Stimulated activated CD8-positive, alpha-beta memory T cell treated with anti-CD3 and anti-CD28 coated beads, Interleukin-15, amount 100 ng/mL, for 4 hours (primary cell): ENCODE measurements at places on chromosomes 16 and 17.

DNA sequence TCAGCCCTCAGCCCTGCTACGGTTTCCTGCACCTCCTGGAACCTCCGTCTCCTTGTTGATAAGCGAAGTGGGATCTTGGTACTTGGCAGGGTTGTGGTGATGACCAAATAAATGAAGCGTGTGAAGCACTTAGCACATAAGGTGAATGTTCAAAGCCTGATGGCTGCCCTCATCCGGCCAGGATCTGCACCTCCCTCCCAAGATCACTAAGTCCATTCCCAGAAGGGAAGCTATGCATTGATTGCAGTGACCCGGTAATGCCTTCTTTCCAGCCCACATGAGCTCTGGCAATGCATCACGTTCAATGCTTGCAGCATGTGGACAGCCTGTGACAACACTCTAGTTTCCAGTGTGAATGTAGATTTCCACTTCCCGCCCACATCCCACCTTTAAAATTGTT is 24.9 kb upstream of the RHOT1 start:
- DNase-seq, result no peak

- DNase-seq, result no peak
Observed at GRCh38 chr16:12324152-12324551, 347.6 kb downstream of the SNX29 start.

GRCh38 chr17:49998836-49999511 is 4.0 kb upstream of the DLX3 start:
- no peak for DNase-seq

DNA sequence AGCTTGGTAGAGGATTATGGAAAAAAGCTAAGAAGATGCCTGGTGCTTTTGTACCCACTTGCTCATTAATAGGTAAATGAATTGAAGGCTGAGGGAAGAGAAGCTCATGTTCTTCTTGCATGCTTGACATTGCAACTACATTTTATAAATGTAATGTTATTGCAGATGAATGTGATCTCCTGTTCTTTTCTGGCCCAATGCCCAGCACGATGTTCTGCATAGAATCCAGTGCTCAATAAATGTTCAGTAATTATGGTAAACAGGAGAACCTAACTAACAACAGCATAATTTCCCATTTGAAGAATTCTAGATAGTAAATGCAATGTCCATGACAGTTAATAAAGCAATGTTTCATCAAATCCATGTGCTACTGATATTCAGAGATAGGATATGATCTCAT is 638.2 kb upstream of the SOX9 start:
- DNase-seq, result no peak

GRCh38 chr16:29899516-29900101 is at the start of gene SEZ6L2:
SEZ6L2 (minus strand) TSS chr16:29899550; CDS start chr16:29899019, 531 bp downstream.
- no peak for DNase-seq

- no peak for DNase-seq
Observed at GRCh38 chr16:164827-165538, 795 bp upstream of the HBM start.

- DNase-seq, result no peak
Observed at GRCh38 chr17:6153375-6153774, 83.2 kb downstream of the WSCD1 start.
